ENCODE measurements at places on chromosomes 12 and 14. TPM values are rescaled to one million over a fixed set of nuclear protein-coding genes. Genes with fewer than 3 reads are reported as not detected.
A peak's percentile ranks its signal among the peaks of the same experiment; 100 is the strongest.

Gene SMCO3
- total RNA-seq, result not detected

Gene FAM90A1
- total RNA-seq, result under 0.01 TPM

Gene KRT2
- total RNA-seq, result not detected

DNA sequence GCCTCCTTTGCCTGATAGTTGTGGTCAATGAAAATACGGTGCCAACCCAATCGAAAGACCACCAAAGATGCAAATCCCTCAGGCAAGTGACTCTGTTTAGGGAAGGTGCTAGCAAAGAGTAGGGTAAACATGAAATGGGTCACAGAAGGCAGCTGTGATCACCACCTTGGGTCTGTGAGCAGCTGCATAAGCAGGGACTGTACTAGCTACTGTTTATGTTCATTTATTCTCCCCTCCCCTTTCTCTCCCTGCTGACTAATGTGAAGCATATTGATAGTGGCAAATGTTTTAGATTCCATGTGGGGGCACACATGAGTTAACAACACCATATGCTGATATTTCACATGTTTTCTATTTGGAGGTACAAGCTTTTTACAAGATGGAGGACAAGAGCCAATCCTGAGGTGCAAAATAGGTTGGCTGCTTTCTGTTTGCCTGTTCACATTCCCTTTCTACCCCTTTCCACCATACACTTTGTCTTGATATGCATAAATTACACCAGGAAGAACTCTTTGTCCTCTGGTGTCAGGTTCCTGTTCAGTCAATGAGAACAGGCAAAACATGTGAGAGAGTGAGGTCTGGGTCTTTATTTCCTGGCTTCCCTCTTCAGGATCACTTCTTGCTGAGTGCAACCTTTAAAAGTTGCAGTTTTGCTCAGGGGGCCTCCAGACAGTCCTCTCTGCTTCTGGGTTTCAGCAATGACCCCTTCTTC lies 71.1 kb downstream of the AVPR1A start:
- DNase-seq, result no peak

DNA sequence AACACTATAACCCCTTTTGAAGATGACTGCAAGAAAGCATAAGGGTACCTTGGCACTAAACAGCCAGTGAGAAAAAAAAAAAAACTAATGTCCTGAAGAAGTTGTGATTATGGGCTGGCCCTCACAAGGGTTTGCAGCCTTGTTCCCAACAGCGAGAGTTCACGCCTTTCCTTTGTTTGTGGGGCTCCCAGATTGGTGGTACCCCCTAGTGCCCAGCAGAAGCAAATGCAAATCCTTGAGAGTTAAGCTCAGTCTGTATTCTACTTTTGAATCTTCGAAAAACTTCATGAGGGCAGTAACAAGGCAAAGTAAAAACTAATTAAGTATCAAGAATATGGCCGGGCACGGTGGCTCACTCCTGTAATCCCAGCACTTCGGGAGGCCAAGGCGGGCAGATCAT lies 238.9 kb upstream of the LMO3 start:
- DNase-seq, result no peak

Gene HELB
- total RNA-seq, result 7.3 TPM

DNA sequence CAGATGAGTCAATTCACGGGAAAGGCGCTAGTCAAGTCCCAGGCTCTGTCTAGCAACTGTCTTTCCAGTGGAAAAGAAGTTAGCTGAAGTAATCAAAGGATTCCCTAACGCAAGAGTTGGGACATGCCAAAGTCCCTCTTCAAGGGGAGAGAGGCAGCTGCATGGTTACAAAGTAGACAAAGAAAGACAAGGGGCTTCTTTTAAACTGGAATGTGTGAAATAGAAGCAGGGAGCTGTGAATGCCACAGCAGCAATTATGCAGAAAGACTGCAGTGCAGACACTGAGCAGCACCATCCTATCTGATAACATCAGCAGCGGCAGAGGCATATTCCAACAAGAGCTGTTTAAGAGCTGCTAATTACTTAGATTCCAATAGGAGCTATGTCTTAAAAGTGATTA lies 12.5 kb upstream of the CIPC start:
- DNase-seq, result no peak

DNA sequence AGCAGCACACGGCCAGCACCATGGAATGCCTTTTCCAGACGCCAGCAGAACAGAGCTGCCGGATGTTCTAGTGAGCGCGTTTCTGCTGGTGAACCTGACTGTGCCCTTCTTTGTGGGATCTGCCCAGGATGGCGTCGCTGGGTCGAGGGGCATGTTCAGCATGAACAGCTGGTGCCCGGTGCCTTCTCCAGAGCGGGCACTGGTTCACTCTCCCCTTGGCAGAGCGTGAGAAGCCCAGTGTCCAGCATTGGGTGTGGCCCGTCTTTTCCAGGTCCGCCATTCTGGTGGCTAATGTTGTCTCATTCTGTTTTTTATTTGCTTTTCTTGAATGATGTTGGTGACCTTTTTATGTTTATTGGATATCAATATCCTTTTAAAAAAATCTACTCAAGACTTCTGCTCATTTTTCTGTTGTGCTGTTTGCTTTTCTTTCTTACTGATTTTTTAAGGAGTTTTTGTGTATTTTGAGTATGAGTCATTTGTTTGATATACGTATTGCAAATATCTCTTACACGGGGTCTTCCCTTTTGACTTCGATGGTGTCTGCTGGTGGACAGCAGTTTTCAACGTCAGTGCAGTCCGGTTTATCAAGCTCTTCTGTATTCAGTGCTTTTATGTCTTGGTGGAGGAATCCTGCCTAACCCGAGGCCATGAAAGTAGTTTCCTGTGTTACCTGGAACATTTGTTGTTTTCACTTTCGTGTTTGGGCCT lies 74.3 kb downstream of the ADGRD1 start:
- no peak for DNase-seq

- DNase-seq, result no peak
Observed at GRCh38 chr12:110109837-110110535, 14.2 kb upstream of the IFT81 start.

DNA sequence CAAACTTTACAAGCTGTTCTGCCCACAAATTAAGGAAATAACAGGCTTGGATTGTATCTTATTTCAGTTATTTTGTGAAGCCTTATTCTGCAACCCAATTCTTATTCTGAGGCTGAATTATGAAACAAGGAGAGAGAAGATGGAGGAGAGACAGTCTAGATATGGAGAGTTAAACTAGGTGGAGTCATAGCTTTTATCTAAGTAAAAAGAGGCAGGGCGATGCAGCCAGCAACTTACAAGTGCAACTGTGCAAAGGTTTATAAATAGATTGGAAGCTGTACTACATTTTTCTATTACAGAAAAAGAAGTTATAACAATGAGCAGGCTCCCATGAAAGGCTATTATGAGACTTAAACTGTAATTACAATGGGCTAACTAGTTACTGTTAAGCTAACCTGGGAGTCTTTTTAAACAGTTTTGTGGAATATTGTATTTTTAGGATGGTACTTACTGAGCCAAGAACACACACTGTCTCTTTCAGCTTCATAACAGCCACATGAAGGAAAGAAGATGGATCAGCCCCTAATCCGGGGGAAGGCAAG lies 22.4 kb downstream of the NID2 start:
- DNase-seq, result no peak

GRCh38 chr14:106417224-106418049 lies 891.1 kb downstream of the TMEM121 start:
- peak; percentile 90 for DNase-seq

- no peak for DNase-seq
Observed at GRCh38 chr12:71954083-71954778, 15.6 kb downstream of the TPH2 start.

DNA sequence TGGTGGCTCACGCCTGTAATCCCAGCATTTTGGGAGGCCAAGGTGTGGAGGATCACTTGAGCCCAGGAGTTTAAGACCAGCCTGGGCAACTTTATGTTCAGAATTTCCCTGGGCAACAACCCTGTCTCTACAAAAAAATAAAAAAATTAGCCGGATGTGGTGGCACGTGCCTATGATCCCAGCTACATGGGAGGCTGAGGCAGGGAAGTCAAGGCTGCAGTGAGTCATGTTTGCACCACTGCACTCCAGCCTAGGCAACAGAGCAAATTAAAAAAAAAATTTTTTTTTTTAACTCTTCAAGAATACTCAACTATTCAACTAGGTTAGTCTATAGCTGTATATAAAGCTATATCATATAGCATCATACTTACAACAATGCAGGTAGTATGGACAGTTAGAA lies 113.0 kb downstream of the RALGAPA1 start:
- DNase-seq, result no peak

DNA sequence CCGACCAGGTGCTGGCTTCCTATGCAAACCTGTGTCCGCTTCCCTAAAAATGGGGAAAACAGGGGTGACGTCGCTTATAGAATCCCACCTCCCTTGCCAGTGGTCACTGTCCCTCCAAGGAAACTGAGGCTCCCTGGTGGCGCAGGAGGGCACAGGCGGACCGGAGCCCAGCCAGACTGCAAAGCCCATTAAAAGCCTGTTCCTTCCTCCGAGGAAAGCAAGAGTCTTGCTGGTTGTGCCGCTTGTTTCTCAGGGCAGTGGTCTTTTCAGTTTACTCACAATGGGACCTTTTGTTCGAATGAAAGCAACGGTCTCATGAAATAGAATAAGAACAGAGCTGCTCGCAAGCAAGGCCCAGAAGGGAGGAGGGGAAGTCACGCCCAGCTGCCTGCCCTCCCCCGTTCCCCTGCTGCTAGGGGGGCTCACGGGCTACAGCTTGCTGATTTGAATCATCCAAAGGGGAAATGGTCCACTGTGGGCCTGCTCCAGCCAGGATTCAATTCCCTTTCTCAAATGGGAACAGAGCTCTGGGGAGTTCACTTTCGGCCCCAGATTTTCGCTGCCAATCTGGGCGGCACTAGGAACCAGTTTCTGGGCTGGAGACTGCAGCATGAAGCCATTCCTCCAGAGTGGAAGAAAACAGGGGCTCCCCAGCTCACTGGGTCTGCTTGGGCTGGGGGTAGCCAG lies 4.6 kb upstream of the SELPLG start:
- no peak for DNase-seq

GRCh38 chr12:31003861-31004640 lies 69.6 kb upstream of the DDX11 start:
- DNase-seq, result no peak

DNA sequence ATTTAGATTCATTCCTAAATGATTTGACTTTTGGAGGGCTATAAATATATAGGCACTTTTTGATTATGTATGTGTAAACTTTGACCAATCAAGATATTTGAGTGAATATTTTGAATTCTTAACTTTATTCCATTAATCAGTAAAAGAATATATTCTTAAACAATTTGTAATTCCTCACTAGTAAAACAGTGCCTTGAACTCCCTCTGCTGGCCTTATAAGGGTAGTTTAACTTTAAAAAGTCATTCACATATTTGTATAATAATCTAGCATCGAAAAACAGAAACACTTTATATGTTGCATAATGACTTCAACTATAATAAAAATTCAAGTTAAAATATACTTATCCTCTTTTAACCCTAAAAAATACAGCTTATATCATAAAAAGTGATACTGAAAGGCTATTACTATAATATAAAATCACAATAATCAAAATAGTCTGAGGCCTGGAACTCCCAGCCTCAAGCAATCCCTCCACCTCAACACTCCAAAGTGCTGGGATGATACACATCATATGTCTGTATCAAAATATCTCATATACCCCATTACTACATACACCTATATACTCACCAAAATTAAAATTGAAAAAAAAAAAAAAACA lies 31.2 kb downstream of the CCDC59 start:
- DNase-seq, result peak; percentile 46

DNA sequence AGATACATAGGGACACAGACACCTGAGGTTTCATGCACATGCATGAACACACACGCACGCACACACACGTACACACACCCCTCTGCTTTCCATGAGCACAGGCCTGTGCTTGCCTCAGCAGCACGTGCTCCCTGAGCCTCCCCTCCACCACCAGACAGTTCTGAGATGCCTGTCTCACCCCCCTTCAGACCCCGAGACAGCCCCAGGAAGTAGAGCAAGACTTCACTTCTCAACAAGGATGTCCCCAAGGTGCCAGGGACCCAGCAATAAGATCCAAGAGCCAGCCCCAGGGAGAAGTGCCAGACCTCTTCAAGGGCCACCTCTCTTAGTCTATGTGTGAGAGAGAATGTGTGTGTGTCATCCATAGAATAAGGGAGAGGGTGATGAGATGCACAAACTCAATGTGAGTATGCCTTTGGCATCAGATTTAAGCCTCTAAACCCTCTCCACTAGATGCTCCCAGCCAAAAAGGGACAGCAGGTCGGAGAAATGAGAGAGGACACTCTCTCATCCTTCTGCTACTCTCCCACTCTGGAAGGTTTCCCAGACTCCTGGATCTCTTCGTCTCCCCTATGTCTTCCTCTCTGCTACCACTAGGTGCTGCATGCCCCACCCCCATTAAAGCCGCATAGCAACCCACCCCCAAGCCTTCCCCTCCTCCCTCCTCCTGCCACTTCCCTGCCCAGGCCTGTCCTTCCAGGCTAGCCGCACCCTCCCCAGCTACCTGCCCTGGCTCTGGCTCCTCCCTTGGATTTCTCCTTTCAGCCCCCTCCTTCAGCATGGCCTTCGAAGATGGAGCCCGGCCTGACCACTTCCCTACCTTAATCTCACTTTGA lies 7.7 kb downstream of the RARG start:
- no peak for DNase-seq

Gene TAS2R30
- 7.8 TPM for total RNA-seq

DNA sequence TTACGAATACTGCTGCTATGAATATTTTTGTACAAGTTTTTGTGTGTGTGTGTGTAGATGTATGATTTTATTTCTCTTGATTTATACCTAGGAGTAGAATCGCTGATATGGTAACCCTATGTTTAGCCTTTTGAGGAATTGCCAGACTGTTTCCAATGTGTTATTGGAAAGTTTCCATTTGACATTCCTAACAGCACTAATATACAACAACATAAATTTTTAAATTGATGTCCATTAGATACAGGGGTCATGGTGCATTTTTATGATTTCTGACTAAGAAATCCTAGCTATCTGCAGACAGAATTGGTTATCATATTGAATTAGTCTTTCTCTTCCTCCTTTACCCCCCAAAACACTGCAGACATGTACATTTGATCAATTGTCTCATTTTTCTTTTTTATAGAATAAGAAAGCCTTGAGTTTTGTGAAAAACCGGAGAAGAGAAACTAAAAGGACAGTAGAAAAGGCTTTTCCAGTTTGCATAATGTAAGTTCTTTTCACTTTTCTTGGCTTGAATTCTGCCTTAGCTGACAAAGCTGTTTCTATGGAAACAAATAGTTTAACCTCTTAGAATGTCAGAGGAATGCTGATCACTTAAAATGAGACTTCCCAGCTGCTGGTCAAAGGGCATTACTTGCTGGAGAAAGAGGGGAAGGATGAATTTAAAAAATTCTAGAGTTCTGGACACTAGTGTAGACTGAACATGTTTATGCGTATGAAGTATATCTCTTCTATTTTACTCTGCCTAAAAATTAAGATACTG lies 28.2 kb downstream of the PALS1 start:
- no peak for DNase-seq

Gene SOX5
- total RNA-seq, result 0.27 TPM

- DNase-seq, result peak; percentile 9
Observed at GRCh38 chr12:26340649-26341048, 145.3 kb downstream of the SSPN start.

Gene MIA2
- 7.8 TPM for total RNA-seq
